Activated T-cell treated with anti-CD3 and anti-CD28 coated beads, Interleukin-2, amount 50 U/mL, for 24 hours (primary cell): ENCODE measurements at places on chromosomes 13 and 19.

- no peak overlapping the region for H3K27ac ChIP-seq
- H3K36me3 ChIP-seq, result no peaks in the 10 kb centered on the region
These were observed 350.0 kb downstream of the DCT start for GRCh38 chr13:94129490-94129894.

GRCh38 chr19:10238172-10238783 is 7.1 kb upstream of the S1PR2 start:
- DNase-seq, result no peak
- peaks cover 23% of the 10 kb centered on the region for H3K4me1 ChIP-seq
- H3K4me3 ChIP-seq, result no peak overlapping the region
- no peak overlapping the region for H3K27ac ChIP-seq
- H3K27me3 ChIP-seq, result no peaks in the 10 kb centered on the region

GRCh38 chr13:110339975-110340550 is 33.0 kb downstream of the COL4A2 start:
- no peak for DNase-seq
- H3K4me3 ChIP-seq, result no peak overlapping the region
- H3K27ac ChIP-seq, result peak overlapping the region; percentile 49

DNA sequence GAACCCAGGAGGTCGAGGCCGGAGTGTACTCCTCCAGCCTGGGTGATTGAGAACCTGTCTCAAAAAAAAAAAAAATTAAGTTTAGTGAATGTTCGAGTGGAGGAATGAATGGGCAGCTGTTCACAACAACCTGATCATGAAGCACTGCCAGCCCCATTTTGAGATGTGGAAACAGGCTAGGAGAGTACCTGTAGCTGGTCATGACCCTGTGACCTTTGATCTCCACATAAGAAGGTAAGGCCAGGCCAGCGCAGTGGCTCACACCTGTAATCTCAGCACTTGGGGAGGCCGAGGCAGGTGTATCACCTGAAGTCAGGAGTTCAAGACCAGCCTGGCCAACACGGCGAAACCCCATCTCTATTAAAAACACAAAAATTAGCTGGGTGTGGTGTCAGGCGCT is 7.6 kb downstream of the RAVER1 start:
- H3K27me3 ChIP-seq, result no peaks in the 10 kb centered on the region
- no peak overlapping the region for H3K4me3 ChIP-seq

- H3K27me3 ChIP-seq, result peaks cover 5% of the 10 kb centered on the region
- H3K4me3 ChIP-seq, result no peak overlapping the region
- DNase-seq, result no peak
- H3K4me1 ChIP-seq, result no peaks in the 10 kb centered on the region
- no peak overlapping the region for H3K27ac ChIP-seq
- H3K36me3 ChIP-seq, result no peaks in the 10 kb centered on the region
These were observed 152.9 kb downstream of the EFNB2 start for GRCh38 chr13:106382534-106382933.
